Skin of body (tissue), 3 donors: ENCODE measurements at places on chromosomes 12 and 14.

- DNase-seq: no peak
Observed at GRCh38 chr14:61812347-61813095, 50.3 kb downstream of the SNAPC1 start.

- no peak for DNase-seq
Observed at GRCh38 chr14:24885410-24885913, 164.5 kb downstream of the STXBP6 start.

- peak; percentile 44 for DNase-seq
Observed at GRCh38 chr12:132279184-132279889, 50.1 kb downstream of the GALNT9 start.

- no peak for DNase-seq
Observed at GRCh38 chr14:105445290-105445689, 25.7 kb downstream of the MTA1 start.

DNA sequence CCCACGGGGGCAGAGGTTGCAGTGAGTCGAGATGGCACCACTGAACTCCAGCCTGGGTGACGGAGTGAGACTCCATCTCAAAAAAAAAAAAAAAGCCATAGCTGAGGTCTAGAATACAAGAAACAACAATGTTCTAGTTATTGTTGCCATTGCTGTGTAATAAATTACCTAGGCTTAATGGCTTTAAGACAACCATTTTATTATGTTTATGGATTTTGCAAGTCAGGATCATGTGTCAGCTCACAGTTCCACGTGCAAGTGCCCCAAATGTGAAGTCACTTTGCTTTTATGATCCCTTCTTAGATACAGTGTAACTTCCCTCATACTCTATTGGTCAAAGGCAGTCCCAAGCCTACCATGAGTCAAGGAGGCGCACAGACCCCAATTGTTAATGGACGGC, 49.5 kb upstream of the RIC8B start:
- no peak for DNase-seq

DNA sequence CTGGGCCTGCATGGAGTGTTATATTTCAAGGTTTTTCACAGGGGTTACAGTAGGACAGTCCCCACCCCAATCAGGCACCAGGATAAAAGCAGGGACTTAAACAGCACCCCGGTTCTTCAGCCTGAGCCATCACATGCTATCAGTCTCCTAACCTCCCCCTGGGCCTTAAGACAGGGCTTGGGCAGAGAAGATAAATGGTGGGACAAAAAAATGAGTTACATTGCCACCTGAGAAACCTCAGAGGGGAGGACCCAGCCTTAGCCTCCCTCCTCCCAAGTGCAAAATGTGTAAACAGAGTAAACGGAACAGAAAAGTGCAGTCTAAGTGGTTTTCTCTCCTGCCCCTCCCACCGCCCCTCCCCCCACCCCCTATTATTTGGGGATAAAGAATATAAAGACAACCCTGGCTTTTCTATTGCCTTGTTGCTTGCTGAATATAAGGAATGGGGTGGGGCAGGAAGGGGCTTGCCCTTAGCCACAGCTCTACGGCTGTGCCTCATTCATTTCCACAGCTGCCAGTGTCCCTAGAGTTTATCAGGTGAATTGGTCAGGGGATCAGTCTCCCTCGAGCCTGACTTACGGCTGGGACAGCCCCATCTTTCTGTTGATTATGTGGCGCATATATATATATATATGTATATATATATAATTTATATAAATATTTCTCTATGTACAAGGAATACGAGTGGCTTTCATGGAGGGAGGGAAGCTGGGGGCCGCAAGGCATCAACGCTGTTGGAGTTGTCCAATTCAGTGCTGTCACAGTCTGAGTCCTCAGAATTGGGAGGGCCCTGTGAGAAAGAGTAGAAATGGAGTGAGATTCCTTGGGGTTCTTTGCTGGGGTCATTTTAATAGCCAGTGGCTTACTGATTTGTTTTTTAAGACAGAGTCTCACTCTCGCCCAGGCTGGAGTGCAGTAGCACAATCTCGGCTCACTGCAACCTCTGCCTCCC, 18.5 kb downstream of the MAP3K12 start:
- DNase-seq: no peak

- no peak for DNase-seq
Observed at GRCh38 chr12:32583534-32583933, 95.6 kb upstream of the DNM1L start.

DNA sequence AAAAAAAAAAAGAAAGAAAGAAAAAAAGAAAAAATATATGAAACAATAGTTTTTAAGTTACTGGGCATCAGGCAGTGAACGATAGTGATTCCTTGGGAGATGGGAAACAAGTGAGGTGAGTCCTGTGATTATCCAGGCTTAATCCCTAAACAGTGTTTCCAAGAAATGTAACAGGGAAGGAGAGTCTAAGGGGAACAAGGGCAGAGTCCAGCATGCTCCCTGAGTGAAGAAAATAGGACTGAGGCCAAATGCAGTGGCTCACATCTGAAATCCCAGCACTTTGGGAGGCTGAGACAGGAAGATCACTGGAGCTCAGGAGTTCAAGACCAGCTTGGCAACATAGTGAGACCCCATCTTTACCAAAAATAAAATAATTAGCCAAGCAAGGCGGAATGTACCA, 40.7 kb downstream of the R3HDM2 start:
- DNase-seq: no peak

DNA sequence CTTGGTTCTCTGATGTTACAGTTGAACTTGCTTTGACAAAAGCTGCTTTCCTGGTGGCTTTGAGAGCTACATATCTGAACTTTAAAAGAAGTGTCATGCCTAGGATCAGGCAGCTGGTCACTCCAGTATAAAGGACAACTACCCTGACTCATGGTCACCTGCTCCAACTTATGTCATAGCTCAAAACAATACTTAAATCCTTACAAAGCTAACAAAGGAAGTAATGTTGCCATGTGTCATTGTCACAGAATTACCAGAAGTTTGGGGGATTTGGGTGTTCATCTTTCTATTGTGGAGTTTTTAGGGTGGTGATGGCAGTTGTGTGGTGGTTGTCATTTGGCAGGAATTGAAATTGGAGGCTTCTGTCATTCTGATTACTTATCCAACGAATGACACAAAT, 1.8 kb upstream of the TCP11L2 start:
- no peak for DNase-seq

DNA sequence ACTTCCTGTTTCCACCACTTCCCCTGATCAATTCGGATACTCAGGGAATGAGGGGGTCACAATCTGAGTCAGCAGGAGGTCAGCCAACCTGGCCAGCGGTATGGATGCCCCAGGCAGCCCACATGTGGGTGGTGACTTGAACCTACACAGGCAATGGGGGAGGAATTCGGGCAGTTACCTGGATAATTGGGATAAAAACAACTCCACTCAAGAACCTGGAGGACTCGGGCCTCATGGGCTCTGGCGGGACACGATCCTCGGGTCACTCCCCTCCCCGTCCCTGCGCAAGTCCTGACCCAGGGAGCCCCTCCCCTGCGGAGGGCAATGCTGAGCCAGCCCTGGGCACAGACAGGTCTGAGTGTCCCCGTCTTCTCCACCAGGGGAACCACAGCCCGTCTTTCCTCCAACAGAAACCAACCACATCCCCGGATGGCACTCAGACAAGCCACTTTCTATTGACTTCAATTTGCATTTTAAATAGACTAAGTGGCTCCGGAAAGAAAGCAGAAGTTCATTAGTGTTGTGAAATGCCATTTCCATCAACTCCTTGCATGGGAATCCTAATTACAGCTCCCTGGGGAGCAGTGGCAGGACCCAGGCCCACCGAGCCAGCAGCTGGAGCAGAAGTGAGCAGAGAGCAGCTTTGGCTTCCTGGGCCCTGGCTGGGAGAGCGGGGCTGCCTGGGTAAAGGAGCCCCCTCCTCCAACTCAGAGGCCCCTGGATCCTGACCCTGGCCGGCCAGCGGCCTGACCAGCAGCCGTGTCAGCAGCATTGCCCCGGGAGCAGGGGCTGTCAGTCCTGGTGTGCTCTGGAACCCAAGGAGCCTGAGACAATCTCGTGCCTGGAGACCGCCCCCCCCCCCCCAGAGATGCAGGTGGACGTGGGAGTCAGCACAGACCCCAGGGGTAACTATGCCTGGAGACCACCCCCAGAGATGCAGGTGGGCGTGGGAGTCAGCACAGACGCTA, 374.1 kb downstream of the ADGRD1 start:
- no peak for DNase-seq

DNA sequence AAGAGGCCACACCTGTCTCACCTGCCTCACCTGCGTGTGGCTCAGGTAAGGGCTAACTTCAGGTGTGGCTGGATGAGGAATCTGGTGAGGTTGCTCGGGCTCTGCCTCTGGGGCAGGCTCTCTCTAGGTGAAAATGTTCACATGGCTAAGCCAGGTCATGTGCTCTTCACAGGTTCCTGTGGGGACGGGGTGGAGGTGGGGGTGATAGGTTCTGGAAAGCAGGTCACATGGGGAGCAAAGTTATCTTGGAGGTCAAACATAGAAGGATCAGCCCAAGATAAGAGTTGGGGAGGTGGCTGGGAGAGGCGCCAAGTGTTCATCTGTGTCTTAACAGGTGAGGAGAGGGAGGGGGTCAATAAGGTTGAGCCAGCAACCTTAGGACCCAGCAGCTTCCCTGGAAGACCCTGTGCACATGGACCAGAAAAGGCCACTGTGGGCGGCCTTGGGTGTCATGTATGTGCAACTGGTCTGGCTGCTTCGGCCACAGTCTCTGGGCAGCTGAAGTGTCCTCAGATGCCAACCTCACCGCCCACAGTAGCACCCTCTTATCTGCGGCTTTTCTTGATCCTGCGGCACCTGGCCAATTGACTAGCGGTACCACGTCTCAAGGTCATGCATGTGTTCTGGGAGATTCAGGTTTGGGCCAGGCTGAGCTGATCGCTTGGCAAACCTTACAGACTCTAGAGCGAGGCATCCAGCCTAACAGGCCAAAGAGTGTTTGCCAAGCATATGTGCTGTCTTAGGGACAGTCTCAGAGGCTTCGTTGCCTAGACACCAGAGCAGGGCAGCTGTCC, 60.5 kb downstream of the CACNA1C start:
- DNase-seq: no peak

DNA sequence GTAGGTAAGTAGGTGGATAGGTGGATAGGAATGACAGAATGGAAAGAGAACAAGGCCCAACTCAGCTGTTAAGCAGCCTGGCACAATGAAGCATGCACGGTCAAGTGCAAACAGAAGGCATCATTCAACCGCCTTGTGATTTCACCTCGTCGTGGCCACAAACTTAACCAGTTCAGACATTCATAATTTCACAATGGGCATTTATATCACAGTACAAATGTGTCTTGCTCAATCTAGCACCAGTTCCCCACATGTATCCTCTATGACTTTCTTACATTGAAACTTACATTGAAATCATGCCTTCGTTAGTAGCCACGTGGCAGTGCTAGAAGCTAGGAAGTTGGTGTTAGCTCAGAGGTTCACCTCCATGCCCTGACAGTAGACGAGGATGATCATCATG, 207.5 kb downstream of the ETV6 start:
- DNase-seq: no peak

- no peak for DNase-seq
Observed at GRCh38 chr12:122527478-122527944, 462 bp downstream of the KNTC1 start.

- DNase-seq: no peak
Observed at GRCh38 chr14:20143911-20144310, 5.3 kb downstream of the OR4N5 start.

GRCh38 chr12:111434680-111435338, 29.1 kb downstream of the SH2B3 start:
- peak; percentile 61 for DNase-seq

GRCh38 chr14:23094666-23095195, at the start of gene ACIN1:
Gene ACIN1 (minus strand): TSS chr14:23095136. CDS start chr14:23095112, 24 bp downstream.
- DNase-seq: no peak

DNA sequence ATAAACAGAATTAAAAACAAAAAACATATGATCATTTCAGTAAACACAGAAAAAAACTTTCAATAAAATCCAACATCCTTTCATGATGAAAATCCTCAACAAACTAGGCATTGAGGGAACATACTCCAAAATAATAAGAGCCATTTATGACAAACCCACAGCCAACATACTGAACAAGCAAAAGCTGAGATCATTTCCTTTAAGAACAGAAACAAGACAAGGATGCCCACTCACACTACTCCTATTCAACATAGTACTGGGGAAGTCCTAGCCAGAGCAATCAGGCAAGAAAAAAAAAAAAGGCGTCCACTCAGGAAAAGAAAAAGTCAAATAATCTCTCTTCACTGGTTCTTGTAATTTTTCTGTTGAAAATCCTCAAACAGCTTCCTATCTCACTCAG, 30.1 kb downstream of the MRPL42 start:
- DNase-seq: no peak

DNA sequence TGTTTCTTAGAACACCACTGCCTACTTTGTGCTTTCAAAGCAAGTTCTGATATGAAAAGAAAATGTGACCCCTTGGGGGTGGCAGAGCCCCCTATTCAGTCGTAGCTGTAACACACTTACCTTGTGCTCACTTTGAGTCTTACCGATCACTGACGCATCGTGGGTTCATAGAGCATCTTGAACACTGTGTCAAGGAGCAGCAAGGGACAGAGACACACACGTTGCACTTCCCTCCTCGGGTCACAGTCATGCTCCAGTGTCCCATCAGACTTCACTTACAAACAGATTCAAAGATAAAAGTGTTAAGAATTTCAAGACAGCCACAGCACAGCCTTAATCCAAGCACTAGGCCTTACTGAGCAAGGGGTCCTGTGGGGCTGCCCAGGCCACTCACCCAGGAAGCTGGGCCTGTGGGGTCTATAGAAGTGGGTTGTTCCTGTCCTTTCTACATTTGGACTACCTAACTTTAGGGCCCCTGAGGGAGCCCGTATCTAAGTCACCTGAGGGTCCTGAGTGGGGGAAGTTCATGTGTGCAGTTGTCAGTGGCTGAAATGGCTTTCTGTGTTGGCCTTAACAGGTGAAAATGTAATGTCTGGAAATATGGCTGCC, 75.4 kb upstream of the BDKRB2 start:
- DNase-seq: no peak
